ENCODE measurements at places on chromosomes 5 and 9.

- no peak for DNase-seq
Observed at GRCh38 chr9:130714586-130715110, 21.1 kb downstream of the EXOSC2 start.

- DNase-seq = no peak
Observed at GRCh38 chr5:74199005-74199404, 441.5 kb downstream of the ENC1 start.

- no peak for DNase-seq
Observed at GRCh38 chr9:109419531-109419930, 78.6 kb downstream of the PTPN3 start.

- no peak for DNase-seq
Observed at GRCh38 chr5:14749579-14750101, 85.1 kb downstream of the OTULIN start.

DNA sequence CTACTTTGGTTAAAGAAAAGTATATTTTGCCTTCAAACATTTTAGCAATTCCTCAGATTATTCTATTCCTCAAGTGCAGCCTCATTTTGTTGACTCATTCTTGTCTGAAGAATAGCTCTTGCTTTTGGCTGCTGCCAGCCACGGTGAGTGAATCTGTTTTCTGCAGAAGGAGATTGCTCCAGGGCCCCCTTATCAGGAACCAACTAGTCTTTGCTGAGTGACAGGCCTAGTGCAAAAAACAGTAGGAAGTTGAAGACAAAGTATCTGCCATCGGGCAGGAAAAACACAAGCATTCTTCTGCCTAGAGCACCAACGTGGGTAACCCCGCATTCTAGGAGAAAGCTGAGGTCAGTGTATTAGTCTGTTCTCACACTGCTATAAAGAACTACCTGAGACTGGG lies 42.3 kb downstream of the ZNF883 start:
- DNase-seq = no peak

- DNase-seq = no peak
Observed at GRCh38 chr5:110165366-110165765, 475.6 kb downstream of the MAN2A1 start.

DNA sequence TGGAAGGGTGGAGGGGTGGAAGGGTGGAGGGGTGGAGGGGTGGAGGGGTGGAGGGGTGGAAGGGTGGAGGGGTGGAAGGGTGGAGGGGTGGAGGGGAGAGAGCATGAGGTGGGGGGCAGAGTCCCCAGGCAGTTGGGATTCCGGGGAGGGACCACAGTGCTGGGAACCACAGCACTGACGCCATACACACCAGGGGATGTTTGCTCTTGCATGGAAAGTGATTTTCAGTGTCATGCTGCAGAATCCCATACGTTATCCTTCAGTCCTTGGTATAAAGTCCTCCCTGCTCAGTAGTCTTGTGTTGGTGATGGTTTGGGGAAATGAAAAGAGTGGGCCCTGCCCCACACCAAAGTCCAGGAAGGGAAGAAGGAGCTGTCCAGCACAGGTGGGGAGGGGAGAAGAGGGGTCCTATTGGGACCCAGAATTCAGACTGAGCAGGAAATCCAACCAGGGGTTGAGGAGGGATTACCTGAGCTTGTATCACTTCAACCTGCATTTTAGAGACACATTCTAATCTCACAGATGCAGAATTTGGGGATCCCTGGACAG lies 5.5 kb upstream of the FIBCD1 start:
- no peak for DNase-seq

DNA sequence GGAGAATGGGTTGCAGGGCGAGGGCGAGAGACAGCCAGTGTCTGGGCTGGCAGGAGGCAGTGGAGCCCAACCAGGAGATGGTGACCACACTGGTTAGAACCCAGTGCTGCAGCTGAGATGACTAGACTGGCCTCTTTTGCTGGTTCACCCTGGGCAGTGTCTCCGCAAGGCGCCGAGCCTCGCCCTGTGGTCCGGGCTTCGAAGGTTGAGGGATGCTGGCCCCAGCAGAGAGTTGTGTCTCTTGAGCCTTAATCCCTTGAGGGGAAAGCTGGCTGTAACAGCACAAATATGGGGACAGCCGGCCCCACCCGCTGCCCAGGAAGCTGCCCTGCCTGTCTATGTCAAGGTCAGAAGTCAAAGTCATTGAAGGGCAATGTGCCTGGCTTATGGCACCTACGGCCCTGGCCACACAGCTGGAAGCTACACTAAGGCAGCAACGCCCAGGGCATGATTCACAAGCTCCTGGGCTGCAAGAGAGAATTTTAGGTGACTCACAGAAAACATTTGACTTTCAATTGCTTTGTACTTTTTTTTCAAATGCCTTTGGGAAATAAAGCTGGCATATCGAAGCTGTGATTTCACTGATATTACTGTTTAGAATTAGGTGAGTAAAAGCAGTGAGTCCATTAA lies 33.3 kb downstream of the NKX2-5 start:
- DNase-seq = no peak

DNA sequence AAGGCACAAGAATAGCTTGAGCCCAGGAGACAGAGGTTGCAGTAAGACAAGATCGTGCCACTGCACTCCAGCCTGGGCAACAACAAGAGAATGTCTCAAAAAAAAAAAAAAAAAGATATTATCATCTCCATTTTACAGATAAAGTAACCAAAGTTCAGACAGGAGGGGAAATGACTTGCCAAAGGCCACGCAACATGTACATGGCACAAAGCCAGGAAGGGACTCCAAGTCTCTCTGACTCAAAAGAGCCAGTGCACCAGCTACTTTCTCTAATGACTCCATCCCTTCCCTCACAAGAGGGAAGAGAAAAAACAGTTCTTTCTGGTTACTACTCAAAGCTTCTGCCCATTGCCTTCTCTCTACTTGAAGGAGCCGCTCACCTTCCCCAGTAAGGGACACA lies 34.1 kb downstream of the SIL1 start:
- DNase-seq = no peak

GRCh38 chr5:78433972-78434371 lies 73.6 kb downstream of the SCAMP1 start:
- no peak for DNase-seq

GRCh38 chr9:87614397-87614796 lies 111.5 kb upstream of the CTSL start:
- no peak for DNase-seq

DNA sequence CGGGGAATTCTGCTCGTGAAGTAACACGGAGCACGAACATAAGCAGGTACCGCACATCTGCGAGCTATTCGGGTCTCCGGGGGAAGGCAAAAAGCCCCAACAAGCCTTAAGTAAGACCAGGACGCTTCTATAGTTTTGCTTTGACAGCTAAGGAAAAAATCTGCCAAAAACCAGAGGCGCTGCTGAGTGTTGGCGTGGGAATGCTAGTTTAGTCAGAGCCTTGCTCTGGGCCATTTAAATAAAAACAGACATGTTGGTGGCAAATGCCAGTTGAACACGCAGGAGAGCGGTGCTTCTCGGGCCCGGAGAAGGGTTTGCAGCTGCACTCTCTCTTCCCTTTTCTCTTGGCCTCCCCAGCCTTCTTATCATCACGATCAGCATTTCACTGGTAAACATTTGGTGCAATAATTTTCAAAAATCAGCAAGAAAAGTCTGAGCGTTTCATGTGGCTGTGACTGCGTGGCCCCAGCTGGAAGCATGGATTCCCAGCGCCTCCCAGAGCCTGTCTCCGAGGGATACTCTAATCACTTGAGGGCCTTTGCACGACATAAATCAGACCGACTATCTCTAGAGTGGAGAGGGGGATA lies 6.4 kb upstream of the NOTCH1 start:
- peak; percentile 69 for DNase-seq

DNA sequence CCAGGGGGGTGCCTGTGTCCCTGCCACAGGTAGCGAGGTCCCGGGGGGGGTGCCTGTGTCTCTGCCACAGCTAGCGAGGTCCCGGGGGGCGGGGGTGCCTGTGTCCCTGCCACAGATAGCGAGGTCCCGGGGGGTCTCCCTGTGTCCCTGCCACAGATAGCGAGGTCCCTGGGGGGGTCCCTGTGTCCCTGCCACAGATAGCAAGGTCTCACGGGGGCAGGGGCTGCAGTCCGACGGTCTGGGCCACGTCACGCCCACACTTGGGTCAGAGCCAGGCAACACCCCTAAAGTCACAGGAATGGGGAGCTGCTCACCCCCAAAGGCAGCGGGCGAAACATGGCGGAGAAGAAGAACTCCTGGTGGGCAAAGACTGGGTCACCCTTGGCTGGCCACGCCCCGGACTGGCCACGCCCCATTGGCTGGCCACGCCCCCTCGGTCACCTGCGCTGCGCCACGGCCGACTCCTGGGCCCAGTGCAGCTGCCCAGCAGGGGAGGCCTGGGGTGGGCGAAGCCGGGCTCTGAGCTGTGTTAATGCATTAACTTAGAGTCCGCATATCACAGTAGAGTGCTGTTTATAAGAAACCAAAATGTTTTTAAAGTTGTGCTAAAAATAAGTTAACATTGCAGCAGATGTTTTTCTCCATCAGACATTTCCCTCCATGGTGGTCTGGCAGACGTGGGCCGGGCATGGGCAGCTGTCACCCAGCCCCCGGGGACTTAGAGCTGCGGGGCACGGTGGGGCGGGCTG lies 7.0 kb downstream of the NOXA1 start:
- DNase-seq = no peak

DNA sequence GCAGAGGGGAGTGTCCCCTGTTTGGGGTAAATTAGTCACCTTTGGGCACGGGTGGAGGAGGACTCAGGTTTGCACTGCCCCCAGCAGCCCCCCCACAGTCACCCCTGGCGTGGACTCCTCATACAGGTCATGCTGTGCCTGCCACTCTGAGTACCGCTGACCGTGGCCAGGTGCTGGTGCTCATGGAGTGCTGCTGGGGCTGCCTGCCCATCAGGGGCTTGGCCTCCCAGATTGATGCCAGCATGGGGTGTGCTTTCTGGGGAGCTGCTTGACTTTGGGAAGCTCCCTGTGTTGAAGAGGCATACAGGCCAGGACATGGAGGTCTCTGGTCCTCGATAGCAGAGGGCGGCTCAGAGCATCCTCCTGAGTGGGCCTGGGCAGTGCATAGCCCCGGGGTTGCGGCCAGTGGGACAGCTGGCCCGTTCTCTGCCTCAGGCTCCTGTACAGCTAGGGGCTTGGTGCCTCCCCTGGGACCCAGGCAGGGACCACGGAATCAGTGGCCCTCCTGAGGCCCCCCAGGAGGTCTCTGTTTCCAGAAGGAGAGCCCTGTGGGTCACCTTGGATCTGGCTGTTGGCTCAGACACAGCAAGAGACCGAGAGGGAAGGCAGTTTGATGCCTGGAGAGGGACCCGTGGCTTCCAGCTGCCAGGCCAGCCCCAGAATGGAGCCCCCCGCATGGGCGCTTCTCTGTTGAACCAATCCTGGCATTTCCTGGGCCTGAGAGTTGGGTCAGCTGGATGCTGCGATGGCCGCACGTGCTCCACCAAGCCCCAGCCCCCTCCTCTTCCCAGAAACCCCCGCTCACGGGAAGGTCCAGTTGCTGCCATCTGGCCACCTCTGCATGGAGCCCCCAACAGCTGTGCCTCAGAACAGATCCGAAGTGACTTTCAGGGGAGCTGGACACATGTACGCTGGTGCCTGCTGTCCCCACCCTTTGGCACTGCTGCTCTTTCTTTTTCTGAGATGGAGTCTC lies 6.1 kb upstream of the AJM1 start:
- DNase-seq = no peak

- no peak for DNase-seq
Observed at GRCh38 chr5:137782984-137783536, 28.9 kb upstream of the HNRNPA0 start.

- DNase-seq = no peak
Observed at GRCh38 chr5:68343421-68343826, 127.9 kb downstream of the PIK3R1 start.

GRCh38 chr9:121841771-121842611 lies 190.6 kb downstream of the DAB2IP start:
- DNase-seq = no peak

GRCh38 chr9:93203026-93203717 lies 19.2 kb downstream of the WNK2 start:
- DNase-seq = no peak

GRCh38 chr9:135960411-135961276 lies 529 bp downstream of the UBAC1 start:
- no peak for DNase-seq

GRCh38 chr5:173941758-173942401 lies 47.1 kb upstream of the C5orf47 start:
- no peak for DNase-seq

DNA sequence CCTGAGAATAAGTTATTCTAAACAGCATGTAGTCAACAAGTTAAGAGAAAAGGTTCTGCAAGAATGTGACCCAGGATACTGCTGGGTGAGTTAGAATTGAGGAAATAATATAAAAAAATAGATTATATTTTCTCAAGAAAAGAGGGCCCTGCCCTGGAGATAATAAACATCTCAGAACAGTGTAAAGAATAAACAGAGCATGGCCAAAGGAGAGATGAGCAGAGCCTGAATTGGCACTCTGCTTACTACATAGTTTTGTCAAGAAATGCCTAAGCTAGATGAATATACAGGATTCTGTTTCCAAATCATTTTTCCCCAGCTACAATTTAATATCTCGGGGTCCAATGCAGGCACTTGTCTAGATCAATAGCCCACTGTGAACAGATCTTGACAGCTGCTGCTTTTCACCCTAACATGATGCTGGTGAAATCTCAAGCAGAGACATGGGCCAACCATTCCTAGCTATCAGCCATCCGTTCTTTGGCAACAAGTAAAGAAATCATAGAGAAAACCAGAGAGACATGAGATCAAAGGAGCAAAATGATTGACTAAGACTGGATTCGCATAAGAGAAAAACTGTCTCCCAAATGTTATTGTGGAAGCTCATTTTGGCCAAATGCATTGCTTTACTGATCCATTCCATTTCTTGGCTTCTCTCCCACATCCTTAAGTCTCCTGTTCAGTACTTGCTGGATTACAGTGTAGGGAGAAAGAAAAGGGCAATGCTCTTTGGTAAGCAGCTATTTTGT lies 173.2 kb downstream of the PRELID2 start:
- no peak for DNase-seq

DNA sequence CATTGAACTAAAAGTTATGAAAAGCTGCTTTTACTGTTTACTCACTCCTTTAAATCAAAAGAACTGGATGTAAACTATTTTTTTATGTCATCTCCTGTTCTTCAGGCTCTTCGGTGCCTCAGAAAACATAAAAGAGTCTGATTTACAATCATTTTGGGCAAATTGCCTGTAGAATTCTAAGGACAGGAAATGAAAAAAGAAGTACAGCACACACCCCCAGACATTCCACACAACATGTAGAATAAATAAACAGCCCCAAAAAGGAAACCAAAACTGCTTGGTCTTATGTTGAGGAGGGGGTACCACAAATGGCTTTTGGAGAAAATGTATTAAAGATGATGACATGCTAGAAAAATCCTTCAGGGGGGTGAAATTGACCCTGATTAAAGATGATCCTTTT lies 57.2 kb downstream of the ITGA1 start:
- no peak for DNase-seq

- DNase-seq = no peak
Observed at GRCh38 chr9:92562461-92562967, 26.7 kb upstream of the ECM2 start.

GRCh38 chr5:64707191-64707590 lies 16.9 kb downstream of the SHISAL2B start:
- no peak for DNase-seq

DNA sequence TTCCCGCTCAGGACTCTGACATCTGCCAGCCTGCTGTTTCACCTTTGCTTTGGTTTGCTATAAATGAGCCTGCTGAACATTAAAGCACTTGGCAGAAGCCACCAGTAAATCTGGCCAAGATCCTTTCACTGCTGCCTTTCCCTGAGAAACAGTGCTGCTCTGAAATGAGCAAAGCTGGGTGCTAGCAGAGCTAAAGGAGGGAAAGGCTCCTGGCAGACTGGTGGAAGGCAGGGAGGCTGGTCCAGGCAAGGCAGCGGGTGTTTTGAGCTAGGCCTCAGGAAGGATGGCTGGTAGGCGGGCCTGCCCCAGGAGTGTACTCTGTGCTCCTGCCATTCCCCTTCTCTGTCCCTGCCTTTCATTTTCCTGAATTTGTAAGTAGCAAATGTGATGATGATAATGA lies 52.5 kb upstream of the PTGS1 start:
- no peak for DNase-seq

Data from hematopoietic multipotent progenitor cell (in vitro differentiated cells).